Omental fat pad (tissue), 4 donors: ENCODE measurements at places on chromosomes 5 and 9. TPM values are rescaled to one million over a fixed set of nuclear protein-coding genes. Genes with fewer than 3 reads are reported as not detected.

WHRN gene
- total RNA-seq: 9.7 TPM

TAF11L5 gene
- not detected for total RNA-seq

YIPF5 gene
- 45.7 TPM for total RNA-seq

KIF3A gene
- 10.4 TPM for total RNA-seq

IL3 gene
- not detected for total RNA-seq

LCN9 gene
- total RNA-seq: not detected

TRMT10B gene
- total RNA-seq: 4.0 TPM

C5orf58 gene
- not detected for total RNA-seq

TMC1 gene
- total RNA-seq: not detected

QRFP gene
- total RNA-seq: not detected

C6 gene
- total RNA-seq: 16.6 TPM

PCDHB8 gene
- total RNA-seq: 0.60 TPM

MYOT gene
- total RNA-seq: 15.8 TPM

NEUROG1 gene
- total RNA-seq: not detected

KIAA1191 gene
- 85.4 TPM for total RNA-seq

DNA sequence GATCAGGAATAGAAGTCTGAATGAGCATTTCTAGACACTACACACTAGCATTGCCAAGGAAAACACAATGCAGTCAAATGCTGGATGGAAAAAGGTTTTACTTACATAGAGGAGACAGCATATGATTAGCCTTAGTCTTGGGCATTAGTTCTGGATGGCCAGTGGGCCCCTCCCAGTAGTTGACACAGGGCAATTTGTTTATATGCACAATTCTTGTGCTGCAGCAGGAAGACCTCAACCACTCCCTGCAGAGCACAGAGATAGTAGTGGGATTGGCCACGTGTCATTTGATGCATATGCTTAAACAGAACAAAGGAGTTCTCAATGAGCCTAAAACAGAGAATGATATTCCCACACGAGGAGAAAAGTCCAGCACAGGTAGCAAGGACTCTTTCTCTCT is 1496.2 kb upstream of the CDH6 start:
- DNase-seq: no peak

GRCh38 chr9:108048406-108049025 is 558.9 kb upstream of the KLF4 start:
- no peak for DNase-seq

DNA sequence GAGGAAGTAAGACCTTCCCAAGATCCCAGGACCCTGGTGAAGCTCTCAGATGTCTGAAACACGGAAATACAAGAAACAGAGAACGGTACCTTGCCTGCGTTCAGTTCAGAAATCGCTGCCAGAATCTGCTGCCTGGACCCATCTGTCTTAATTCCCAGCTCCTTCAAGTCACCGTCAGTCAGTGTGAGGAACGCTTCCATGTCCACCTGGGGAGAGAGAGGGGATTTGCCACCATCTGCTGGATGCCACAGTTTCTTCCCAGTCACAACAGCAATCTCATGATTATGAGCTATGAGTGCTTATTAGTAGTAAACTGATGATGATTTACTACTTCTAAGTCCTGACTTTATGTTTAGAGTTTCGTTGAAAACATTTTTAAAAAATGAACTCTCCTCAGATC is 36.7 kb upstream of the GABBR2 start:
- DNase-seq: no peak

DNA sequence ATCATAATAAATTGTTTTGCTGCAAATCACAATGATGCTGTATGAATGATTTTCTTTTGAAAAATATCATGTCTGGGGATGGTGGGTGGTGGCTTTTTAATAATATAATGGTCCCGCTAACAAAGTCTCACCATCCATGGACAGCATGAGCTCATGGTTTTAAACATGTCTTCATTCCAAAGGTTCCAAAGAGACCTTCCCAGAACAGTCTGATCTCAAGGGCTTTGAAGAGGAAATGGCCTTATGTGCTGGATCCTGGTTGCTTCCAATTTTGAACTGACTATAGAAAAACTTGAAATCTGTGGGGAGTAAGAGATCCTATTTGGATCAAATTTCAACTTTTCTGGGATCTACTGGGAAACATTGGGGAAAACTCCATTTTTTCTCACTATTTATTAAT is 121.8 kb downstream of the ADAMTS12 start:
- no peak for DNase-seq

- no peak for DNase-seq
Observed at GRCh38 chr9:5893591-5894236, 3.0 kb downstream of the MLANA start.

DNA sequence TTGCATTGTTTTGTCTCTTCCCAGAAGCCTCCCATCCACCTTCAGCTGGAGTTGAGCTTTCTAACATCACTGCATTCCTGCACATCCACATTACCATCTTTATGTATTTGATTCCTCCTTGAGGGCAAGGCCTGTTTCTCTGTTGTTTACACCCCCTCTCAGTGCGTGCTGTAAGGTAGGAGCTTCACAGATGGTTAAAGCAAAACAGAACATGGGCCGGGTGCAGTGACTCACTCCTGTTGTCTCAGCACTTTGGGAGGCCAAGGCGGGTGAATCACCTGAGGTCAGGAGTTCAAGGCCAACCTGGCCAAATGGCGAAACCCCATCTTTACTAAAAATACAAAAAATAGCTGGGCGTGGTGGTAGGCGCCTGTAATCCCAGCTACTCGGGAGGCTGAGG is 110.9 kb downstream of the KCNIP1 start:
- no peak for DNase-seq

GRCh38 chr5:171627936-171628632 is 157.5 kb upstream of the SMIM23 start:
- no peak for DNase-seq

DNA sequence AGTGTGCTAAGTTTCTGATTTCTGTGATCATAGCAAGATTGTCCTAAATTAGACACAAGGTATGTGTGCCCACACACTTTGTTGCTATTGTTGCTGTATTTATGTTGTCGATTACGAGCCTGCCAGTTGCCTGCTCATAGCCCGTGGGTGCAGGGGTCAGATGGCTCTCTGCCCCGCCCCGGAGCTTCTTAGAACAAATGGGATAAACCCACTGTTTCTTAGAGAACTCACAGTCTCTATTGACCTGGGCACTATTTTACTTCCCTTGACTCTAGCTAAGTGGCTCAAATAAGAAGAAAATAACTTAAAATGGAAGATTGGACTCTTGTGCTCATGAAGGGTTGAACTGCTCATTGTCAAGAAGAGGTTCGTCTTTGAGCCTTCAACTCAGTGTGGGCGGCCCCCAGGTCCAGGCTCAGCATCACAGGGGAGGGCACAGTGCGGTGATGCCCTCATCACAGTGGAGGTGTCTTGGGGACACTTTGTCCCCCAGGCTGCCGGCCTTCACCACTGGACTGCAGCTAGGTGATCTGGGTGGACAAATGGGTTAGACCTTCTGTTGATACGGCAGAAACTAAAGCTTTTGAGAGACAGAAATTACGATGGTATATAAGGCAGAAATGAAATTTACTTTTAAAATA is 155.5 kb downstream of the TENT4A start:
- no peak for DNase-seq

DNA sequence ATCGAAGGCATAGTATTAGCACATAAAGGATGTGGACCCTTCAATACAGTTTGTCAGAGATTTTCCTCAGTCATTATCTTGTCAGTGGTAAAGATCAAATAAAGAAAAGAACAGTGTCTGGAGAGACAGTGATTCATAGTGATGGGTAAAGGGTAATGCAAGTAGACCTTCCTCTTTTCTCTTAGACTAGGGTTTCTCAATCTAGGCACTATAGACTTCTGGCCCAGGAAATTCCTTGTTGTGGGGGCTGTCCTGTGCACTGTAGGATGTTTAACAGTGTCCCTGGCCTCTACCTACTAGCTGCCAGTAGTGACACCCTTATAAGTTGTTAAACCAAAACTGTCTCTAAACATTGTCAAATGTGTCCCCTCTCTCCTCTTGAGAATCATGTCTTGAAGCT is 6.9 kb downstream of the CAMK4 start:
- DNase-seq: no peak

DNA sequence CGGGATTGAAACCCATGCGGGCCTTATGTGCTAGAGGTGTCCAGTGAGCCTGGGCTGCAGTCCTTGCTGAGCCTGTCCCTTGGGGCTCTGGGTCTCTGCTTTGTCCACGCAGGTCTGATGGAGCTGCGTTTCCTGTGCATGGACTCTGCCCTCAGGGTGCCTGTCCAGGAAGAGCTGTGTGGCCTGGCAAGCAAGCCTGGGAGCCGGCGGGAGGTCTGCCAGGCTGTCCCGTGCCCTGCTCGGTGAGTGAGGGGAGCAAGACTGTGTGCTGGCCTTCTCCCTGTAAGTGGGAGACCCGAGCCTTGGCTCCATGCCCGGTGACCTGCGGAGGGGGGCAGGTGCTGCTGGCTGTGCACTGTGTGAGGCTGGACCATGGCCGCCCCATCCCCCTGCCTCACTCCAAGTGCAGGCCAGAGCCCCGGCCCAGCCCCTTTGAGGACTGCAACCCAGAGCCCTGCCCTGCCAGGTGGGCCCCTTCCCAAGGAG is 11.2 kb upstream of the CACFD1 start:
- DNase-seq: no peak

DNA sequence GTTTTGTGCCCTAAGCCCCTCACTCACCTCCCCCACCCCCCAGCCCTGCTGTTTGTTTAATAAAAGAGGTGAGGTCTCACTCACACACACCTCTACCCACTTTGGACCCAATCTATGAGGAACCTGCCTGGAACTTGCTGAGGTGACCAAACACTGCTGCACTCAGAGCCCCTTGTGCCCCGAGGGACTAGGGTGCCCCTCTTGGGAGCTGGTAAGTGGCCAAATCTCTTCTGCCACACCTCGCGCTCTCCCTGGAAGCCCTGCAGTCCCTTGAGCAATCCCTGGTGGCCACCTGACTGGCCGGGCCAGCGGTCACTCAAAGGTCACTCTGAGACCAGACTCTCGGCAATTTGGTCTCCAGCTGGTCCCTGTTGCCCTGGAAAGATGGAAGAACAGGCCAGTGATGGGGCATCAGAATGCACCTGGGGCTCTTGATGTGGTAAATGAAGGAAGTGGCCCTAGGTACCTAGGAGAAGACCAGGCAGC is 157.2 kb downstream of the MED10 start:
- no peak for DNase-seq

- no peak for DNase-seq
Observed at GRCh38 chr5:119220576-119221197, 135.1 kb upstream of the TNFAIP8 start.

GRCh38 chr9:125743682-125744428 is 3.3 kb upstream of the PBX3 start:
- DNase-seq: no peak

GRCh38 chr5:68172314-68172713 is 43.2 kb upstream of the PIK3R1 start:
- DNase-seq: no peak

- DNase-seq: no peak
Observed at GRCh38 chr5:124160265-124160664, 586.2 kb downstream of the ZNF608 start.

- no peak for DNase-seq
Observed at GRCh38 chr5:96871686-96872085, 4.6 kb upstream of the ERAP2 start.

GRCh38 chr5:72478684-72479083 is 28.5 kb downstream of the ZNF366 start:
- no peak for DNase-seq

- no peak for DNase-seq
Observed at GRCh38 chr5:140043508-140043872, 391 bp upstream of the NRG2 start.

DNA sequence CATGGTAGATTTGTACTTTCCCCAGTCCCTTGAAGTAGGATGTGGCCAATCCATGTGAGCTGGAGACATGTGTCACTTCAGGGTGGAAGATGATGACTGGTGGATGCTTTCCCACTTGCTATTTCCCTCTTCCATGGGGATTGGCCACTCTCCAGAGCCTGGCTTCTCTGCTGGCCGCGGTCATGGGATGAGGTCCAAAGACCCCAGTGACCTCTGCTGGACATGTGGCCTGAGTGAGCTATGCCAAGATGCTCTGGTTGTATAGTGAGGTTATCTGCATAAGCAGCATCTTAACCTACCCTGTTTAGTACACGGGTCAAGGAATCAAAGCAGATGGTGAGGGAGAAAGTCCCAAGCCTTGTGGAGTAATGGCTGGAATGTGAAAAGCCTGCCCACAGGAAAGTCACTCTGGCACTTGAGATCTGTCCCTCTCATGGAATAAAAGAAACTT is 47.1 kb downstream of the SH3PXD2B start:
- no peak for DNase-seq

GRCh38 chr9:24582146-24583126 is 36.7 kb upstream of the IZUMO3 start:
- DNase-seq: no peak

DNA sequence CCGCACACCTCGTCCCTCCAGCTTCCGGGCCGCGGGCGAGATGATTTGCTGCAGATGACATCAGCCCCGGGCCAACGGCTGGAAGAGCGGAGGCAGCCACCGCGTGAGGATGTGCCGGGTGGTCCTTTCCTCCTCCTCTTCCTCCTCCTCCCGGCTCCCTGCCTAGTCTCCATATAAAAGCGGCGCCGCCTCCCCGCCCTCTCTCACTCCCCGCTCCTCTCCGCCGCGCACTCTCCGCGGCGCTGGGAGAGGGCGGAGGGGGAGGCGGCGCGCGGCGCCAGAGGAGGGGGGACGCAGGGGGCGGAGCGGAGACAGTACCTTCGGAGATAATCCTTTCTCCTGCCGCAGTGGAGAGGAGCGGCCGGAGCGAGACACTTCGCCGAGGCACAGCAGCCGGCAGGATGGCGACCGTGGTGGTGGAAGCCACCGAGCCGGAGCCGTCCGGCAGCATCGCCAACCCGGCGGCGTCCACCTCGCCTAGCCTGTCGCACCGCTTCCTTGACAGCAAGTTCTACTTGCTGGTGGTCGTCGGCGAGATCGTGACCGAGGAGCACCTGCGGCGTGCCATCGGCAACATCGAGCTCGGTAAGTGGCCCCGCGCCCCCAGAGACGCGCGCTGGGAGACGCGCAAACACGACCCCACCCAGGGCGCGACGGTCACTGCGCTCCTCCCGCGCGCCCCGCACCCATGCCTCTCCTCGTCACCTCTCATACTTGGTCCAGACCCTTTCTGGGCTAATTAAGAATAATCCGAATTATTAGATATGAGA is at the start of gene MAP1B:
MAP1B (plus strand) TSS at position 345 of the 770 bp plus-strand sequence; CDS start at position 402, 57 bp downstream.
- DNase-seq: no peak

- DNase-seq: no peak
Observed at GRCh38 chr5:67263656-67264408, 67.2 kb upstream of the CD180 start.
